ENCODE measurements at places on chromosomes 16 and 17.

DNA sequence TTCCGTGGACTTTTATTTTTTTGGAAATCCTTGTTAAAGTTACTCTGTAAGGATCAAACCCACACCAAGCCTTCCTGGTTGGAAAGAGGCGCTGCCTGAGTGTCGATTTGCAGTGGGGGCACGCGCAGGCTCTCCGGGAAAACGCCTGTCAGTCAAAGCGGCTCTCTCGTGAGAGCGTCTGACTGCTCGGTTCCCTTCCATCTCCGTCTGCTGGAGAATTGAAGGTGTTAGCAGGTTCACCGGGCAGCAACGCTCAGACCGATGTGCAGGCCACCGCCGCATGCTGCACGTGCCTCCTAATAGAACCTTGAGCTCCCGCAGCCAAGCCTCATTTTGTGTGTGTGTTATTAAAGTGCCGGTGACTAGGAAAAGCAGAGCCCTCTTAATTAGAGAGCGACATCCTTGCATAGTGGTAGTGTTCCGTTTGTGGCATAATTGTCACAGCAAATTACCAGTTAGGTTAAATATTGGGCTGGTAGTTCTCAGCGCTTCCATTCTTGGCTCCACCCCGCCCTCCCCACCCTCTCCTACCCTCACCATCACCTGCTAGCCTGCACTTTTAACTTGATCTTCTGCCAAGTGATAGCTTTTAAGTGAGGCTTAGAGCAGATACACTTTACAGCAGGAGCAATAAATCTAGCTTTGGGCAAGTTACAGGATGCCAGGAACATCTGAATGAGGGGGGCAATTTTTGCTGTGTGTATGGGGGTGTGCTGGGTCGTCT lies 75.5 kb downstream of the RPA1 start:
- no peak for DNase-seq

GRCh38 chr17:56697190-56697589 lies 103.7 kb downstream of the NOG start:
- DNase-seq, result no peak

- DNase-seq, result no peak
These were observed 8.1 kb upstream of the CXCL16 start for GRCh38 chr17:4747847-4748246.

- no peak for DNase-seq
These were observed 107.8 kb upstream of the SEC14L1 start for GRCh38 chr17:77032929-77033328.

- no peak for DNase-seq
These were observed 1.8 kb downstream of the CYLD start for GRCh38 chr16:50743581-50744225.

GRCh38 chr17:35889818-35890773 lies 9.9 kb upstream of the CCL5 start:
- DNase-seq, result no peak

DNA sequence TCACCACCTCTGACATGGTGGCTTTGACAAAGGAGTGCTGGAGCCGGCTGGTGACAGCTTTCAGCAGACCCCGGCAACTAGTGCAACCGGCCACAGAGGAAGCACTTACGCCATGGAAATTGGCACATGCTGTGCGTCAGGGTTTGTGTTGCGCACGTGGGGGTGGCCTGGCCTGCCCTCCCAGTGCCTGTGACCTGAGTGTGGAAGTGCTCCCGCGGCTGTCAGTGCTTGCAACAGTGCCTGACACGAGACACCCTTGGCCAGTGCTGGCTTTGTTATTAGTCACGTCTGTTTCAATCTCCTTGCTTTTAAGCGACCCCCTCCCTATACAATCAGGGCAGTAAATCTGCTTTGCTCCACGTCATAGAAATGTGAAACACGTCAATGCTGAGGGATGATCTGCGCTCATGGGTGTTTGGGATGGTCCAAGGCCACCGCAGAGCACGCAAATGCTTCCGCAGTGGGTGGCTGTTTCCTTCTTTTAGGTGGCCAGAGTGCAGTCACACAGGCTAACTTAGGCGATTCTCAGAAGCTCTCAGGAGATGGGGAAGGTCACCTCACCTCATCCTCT lies 64.3 kb downstream of the PGS1 start:
- DNase-seq, result no peak

DNA sequence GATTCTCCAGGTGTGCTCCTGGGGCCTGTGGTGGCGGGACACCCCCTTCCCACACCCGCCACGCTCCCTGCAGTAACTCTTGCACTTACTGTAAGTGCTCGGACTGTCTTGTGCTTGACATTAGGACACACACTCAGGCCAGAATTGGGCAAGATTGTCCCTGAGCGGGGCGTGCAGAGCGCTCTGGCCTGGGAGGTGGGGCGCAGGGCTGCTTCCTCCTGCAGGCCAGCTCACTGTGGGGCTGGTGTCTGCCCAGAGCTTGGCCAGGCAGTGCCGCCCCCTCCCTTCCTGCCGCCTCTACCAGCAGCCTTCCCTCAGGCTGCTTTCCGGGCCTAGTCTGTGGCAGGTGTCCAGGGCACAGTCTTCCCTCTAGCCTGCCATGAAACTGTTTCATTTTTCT lies 6.1 kb upstream of the ATP6V0C start:
- DNase-seq, result no peak

GRCh38 chr17:34572483-34572882 lies 6.9 kb upstream of the TMEM132E start:
- DNase-seq, result no peak

GRCh38 chr16:21037736-21038135 lies 112.9 kb downstream of the DNAH3 start:
- no peak for DNase-seq

GRCh38 chr16:65218348-65218747 lies 96.5 kb upstream of the CDH11 start:
- no peak for DNase-seq

GRCh38 chr16:87550495-87550961 lies 51.8 kb upstream of the JPH3 start:
- peak; percentile 8 for DNase-seq

- DNase-seq, result no peak
These were observed 25.5 kb upstream of the SSTR2 start for GRCh38 chr17:73139296-73139695.

GRCh38 chr16:84786605-84787262 lies 33.1 kb upstream of the CRISPLD2 start:
- no peak for DNase-seq

- no peak for DNase-seq
These were observed 299.8 kb downstream of the CNTNAP4 start for GRCh38 chr16:76577003-76577402.

DNA sequence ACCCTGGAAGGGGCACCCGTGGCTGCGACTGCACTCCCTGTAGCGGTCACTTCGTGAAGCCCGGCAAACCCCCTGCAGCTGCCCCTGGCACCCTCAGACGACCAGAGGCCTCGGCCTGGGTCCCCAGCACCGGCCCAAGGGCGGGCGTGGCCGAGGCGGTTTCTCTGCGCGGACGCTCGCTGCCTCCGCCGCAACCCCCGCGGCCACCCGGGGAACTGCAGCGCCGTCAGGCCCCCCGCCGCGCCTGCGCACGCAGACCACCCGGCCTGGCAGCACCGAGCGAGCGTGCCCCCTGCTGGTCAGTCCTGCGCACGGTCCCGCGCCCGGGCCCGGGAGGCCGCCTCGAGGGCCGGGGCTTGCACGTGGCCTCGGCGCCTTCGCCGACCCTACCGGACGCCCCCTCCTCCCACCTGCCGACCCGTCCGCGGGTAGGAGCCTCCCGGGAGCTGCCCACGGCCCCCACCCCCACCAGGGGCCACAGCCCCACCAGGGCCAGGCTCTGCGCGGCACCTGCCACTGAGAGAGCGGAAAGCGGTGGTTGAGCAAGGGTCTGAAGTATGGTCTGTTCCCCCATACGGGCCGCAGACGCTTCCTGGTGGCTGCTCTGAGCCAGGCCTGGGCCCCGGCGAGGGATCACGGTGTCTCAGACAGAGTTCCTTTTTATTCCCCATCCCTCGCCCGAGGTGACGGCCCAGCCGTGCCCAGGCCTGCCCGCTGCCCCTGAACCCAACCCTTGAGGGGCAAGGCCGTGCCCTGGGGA lies 11.5 kb upstream of the HS3ST6 start:
- no peak for DNase-seq

DNA sequence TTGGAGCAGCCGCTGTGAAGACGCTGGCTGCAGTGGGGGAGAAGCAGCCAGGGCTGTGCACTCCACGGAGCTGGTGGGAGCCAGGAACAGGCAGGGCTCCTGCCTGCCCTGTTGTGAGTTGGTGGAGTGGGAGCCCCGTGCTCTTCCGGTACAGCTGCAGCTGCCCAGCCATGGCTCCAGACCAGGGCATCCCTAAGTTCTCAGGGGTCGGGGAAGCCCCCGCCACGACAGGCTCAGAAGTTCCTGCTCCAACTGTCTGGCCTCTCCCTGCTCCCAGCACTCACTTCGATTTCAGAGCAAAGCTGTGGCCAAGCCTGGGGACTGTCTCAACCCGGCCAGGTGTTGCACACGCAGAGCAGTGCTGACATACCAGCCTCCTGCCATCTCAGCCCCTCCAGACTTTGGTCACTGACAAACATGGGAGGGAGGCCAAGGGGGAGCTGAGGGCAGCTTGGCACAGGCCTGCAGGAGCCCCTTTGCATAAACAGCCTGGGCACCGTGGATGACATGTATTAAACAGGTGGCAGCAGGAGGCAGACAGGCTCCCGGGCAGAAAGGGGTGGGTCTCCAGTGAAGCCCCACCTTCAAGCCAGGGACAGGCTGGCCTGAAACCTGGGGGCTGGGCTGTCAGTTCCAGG lies 13.9 kb upstream of the KDM8 start:
- no peak for DNase-seq

- no peak for DNase-seq
These were observed 38.9 kb upstream of the ATP2A3 start for GRCh38 chr17:4003131-4003500.

DNA sequence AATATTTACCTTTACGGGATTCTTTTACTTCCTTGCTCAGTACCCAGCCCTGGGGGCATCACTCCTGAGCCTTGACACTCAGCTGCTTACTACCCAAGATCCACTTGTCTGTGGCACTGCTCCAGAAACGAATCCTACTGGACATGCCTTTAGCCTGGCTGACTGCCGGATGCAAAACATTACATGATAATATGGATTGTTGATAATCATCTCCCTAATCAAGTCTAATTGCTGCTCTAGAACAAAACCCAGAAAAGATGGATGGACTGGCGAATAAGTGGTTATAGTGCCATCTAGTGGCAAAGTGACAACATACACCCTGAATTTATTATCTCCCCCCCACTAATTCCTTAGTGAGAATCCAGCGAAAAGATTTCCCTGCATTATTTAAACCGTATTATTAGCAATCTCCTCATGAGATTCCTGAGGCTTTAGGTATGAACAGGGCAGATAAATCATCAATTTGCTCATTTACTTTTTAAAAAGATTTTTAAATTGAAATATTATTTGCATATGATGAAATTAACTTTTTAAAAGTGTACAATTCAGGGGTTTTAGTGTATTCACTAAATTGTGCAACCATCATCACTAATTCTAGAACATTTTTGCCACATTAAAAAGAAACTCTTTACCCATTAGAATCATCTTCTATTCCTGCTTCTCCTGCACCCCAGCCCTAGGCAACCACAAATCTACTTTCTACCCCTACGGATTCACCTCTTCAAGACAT lies 61.6 kb downstream of the RGS9 start:
- peak; percentile 25 for DNase-seq

DNA sequence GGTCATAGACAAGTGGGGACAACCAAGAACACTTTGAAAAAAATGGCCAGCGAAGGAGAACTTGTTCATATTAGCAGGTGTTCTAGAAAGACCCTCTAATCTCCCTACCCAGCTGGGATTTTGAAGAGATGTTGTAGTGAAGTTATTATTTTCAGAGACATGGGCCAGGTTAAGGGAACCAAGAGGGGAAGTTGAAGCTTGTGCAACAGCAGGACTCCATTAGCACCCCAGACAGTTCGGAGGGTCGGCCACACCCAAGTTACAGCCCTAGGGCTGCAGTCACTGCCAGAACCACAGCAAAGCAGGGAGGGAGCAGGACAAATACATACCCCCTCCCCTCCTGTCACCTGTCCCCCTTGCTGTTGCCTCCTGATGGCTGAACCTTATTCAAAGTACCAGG lies 42.3 kb downstream of the WSB1 start:
- no peak for DNase-seq

DNA sequence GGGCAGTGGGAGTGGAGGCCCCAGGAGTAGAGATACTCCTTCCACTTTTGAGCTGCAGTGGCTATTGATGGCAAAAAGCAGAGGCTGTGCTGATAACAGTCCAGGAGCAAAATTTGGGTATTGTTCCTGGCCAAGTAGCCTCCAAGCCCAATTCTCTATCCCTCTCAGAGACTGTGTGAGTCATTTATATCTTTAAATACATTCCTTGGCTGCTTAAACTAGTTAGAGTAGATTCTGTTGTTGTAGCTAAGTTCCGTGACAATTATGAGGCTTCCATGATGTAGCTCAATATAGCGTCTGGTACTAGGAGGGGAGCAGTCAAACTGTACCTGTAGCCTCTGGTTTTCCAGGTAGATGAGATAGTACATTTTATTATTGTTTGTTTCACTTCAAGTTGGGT lies 19.9 kb upstream of the UBE2G1 start:
- no peak for DNase-seq

DNA sequence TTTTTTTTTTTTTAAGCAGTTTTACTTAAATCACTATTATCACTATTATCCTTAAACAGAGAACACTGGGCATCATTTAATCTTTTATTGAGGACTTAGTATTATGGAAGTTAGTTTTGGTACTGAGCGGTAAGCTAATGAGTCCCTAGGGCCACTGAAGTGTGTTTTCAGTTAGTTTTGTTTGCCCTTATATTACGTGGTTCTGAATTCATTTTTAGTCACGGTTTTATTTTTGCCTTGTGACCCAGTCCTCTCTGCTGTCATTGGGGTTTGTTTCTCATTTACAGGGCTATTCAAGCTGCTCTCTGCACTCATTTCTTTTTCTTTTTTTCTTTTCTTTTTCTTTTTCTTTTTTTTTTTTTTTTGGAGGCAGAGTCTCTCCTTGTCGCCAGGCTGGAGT lies 17.3 kb downstream of the RABEP1 start:
- DNase-seq, result no peak

GRCh38 chr17:83173914-83174361 lies 94.5 kb downstream of the METRNL start:
- no peak for DNase-seq

GRCh38 chr17:10344816-10345215 lies 28.0 kb downstream of the MYH13 start:
- no peak for DNase-seq

DNA sequence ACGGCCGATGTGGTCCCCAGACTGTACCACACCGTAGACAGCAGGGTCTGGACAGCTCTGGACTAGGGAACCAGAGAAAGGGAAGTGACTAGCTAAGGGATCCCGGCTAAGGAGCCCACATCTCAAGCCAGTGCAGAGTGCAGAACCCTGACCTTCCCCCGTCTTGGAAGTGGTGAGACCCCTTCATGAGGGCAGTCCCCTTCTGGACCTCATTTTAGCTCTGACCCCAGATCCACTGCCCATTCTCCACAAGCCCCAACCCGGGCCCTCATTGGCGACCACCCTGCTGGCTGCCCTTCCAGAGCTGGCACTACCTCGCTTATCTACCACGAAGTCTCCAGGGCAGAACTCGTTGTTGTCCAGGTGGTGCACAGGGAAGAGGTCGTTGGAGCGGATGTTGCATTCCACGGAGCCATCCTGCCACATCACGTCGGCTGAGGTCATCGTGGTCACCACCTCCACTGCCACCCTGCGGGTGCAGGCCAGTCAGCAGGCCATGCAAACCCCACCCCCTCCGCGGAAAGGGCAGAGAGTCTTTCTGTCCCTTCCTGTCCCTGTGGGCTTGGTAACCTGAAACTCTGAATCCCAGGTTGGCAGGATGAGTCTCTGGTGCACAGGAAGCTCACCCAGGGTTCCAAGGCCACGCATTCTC lies 14.2 kb downstream of the SPHK1 start:
- DNase-seq, result no peak
